ENCODE measurements at places on chromosomes 11 and 22.

GRCh38 chr22:27303718-27304117 is 497.8 kb downstream of the MN1 start:
- DNase-seq: no peak

GRCh38 chr22:43897751-43898261 is 6.0 kb upstream of the PNPLA5 start:
- no peak for DNase-seq

- no peak for DNase-seq
Observed at GRCh38 chr11:67663532-67664212, 10.8 kb downstream of the ALDH3B2 start.

DNA sequence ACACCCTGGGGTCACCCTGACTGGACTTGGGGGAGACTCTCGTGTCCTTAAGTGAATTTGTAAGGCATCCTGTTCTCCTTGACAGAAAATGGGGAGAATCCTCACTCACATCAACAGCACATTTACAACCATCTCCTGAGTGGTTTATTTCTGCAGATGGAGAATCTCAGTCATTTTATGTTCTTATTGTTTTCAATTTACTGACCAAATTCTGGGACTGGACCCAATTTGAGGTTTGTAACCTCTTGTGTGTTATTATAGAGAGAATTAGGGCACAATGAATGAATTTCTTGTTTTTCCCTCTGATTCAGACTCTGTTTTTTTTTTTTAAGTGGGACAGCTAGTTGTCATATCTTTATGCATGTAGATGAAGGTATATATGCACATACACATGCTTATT is 104.9 kb downstream of the ADAMTS15 start:
- DNase-seq: no peak

GRCh38 chr11:95398437-95399112 is 167.6 kb upstream of the SESN3 start:
- DNase-seq: no peak

DNA sequence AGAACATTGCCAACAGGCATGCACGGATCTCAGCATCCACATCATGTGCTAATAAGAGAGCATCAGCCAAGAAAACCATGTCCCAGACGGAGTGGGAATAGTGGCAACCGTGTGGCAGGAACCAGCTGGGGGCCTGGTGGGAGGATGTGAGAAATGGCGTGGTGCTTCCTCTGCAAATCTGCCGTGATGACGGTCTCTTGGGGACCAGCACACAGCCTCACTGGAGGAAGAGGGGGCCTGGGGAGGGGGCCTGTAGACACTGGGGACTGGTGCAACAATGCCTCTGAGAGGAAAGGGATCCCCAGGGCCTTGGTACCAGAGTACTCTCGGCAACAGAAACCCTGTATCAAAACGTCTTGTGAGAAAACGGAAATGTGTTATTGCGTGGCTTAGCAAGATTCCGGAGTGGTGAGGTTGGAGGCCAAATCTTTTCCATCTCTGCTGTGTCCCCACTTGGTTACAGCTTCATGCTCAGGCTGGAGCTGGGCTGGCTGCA is 154.3 kb upstream of the TBCEL start:
- DNase-seq: no peak

DNA sequence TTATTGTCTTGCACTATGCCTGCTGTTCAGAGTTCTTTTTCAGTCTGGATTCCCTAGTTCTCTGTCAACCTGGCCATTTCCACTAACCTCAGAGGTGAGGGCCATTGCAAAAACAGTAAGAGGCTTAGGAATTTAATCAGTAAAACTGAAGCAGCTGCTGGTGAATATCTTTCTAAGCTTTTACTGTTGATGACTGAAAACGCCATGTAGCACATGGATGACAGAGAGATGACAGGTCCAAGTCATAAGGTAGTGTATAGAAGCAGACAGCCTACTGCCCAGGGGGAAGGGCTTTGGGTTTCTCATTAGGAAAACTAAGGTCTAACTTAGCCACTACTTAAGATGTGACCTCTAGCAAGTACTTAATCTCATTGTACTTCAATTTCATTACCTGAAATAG is 152.6 kb upstream of the DDI1 start:
- DNase-seq: no peak

GRCh38 chr22:27113211-27113635 is 455.8 kb downstream of the MIAT start:
- DNase-seq: no peak

DNA sequence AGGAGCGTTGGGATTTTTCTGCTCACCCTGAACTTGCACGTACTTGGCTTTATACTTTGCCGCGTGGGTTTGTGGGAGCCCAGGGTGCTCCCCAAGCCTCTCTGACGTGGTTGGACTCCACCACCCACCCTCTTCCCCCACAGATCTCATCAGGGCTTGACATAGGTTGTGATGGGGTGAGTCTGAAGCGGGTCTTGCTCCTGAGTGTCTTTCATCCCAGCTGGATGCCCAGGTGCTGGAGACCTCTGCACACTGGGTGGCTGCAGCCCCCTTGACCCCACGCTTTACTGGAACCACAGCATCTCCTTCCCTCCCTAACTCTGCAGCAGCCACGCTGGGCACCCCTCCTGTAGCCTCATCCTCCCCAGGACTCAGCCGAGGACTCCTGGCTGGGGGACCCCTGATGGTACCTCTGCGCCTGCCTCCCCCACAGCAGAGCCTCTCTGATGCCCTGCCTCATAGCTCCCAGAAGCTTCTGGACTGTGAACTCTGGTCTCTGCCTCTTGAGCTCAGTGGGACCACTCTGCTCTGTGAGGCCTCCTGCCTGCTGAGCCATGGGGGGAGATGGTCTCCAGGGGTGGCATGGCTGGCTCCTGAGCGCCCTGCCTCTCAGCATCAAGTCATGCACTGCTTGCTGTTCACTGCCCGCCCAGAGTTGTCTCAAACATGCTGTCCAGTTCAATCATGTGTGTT is 45.2 kb downstream of the MYEOV start:
- DNase-seq: no peak

DNA sequence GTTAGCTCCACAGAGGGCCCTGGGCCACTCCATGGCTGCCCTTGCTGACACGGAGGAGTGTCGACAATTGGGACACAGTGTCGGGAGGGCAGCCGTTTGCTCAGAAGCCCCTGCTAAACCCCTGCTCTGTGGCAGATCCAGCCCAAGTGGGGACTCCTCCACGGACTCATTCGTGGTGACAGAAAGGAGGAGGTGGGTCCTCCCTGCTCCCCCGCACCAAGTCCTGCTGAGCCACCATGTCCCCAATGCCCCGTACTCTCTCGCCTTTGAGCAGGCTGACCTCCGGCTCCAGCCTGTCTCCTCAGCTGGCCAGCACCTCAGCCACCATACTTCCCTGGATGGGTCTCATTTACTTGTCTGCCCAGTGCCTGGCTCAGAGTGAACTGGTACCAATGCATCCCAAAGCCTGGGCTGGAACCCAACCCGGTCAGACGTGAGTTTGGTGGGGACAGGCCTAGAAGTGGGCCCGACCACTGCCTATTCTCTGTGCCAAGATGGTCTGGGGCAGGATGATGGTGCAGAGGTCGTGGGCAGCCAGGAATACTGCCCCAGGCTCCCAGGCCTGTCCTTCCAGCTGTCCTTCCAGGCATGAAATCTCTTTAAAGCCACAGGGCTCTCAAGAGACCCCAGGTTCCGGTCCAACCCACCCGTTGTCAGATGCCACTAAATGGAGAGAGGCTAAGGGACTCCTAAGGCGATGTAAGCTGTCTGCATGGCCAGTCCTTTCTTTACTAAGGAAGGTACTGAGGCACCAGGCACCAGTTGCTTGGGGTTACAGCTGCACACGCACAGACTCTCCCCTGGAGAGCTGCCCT is 4.3 kb downstream of the CBX6 start:
- DNase-seq: no peak

DNA sequence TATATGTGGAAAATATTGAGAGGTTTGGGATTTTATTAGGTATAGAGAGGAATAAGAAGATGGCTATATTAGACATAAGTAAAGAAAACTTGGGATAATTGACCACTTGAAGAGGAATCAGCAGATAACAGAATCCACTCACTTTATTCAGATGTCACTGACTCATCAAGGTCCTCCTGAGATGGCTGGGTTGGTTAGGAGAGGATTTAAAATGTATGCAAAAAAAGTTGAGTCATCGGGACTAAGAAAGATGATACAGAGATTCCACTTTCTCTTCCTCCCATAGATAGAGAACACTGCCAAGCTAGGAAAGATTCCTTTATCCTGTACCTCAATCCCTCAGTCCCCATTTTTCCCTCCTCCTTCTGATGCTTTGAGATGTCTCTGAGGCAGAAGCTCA is at the start of gene OR6A2:
Gene OR6A2, minus strand, starts transcription at position 288 of the 400 bp plus-strand sequence. CDS start 3,981 bp downstream, outside the sequence.
- no peak for DNase-seq

GRCh38 chr11:298406-299065 is 790 bp downstream of the IFITM5 start:
- no peak for DNase-seq

DNA sequence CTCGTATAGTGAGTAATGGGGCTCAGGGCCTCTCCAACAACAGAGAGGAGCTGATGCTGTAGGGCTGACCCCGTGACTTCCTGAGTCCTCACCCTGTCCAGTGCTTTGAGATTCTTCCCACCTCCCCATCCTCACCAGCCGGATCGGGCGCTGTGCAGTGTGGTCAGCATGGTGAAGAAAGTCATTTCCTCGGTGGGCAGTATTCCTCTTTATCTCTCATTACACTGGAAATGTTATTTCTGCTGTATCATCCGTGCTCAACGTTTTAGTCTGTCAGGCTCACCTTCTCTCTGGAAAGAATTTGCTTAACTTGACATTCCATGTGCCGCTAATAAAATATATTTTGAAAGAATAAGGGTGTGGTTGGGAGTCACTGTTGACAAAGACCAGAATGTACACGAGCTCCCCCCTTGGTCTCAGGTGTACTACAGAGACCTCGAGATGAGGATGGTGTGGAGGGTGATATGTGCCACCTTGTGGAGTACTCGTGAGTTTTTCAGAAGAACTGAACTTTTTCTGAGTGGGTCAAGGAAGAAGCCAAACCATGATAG is 25.7 kb upstream of the SCGB1A1 start:
- DNase-seq: no peak

DNA sequence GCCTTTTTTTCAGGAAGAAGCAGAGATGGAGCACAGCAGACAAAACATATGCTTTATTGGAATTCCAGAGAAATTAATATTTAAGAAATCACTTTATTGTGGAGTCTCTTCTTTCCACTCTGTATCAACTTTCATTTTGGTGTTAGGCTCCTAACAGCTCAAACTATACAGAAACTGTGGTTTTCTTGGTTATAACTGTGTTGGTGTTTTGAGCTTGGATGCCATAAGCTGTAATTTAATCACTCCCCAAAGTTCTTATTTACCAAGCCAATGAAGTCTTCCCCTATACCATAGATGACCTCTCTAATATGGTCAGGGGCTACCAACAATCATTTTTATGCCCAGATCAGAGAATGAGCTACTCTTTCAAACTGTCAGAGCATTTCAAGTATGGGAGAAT is 90.0 kb downstream of the EXT2 start:
- DNase-seq: no peak

GRCh38 chr11:103071008-103071407 is 21.0 kb downstream of the DCUN1D5 start:
- no peak for DNase-seq

DNA sequence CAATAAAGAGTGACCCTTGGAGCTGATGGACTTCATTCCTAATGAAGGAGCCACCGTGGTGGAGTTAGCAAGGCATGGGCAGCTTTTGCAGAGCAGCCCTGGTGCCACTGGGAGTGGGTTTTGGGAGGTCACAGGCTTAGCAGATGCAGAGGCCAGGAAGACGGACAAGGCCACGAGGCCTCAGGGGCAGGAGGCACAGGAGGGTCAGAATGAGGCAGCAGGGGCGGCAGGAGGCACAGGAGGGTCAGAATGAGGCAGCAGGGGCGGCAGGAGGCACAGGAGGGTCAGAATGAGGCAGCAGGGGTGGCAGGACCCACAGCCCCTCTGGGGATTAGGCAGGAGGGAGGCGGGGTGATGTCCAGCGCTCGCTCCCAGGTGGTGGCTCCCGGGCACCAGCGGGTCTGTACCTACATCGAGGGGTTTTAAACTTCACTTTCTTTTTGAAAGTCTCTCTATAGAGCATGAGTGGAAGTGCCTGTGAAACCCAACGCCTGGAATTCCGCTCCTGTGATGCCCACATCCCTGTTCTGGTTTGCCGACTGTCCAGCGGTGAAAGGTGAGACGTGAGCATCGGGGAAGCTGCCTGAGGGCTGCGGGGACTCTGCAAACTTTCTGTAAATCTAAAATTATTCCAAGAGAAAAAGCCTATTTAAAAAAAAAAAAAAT is 521.6 kb downstream of the BRD1 start:
- DNase-seq: no peak

All from NCI-H1436 treated with DMSO at 0.1 percent for 48 hours (cell line).